Effector memory CD8-positive, alpha-beta T cell (primary cell): ENCODE measurements at places on chromosomes 2 and 18.

DNA sequence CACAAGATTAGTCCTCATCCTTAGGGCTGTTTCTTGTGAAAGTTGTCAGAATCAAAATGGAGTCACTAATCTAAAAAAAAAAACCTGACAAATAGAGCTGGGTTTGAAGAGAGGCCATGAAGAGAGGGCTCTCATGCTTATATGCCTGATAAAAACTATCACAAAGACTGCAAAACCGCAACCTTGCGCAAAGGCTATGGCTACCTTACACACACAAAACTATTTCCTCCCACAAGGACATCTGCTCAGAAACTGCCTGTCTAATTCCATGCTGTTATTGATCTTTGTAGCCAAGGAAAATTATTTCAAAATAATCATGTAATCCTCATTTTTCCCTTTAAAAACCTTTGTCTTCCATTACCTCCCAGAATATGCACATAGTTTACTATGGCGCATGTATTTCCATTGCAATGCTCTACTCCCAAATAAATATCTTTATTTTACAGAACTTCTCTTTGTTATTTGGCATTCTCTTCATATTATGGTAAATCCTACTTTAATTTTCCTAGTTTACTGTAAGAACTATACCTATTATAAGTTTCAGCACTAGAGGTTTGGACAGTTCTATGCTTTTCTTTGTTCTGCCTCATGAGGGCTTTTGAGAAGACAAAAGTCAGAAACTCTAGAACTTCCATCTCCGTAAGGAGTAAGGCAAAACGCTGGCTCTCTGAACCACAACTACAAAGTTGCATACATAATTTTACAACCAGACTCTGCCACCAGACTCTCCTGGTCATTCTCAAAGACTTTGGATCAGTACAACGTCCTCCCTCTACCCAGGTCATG is 9.6 kb upstream of the DPYSL5 start:
- no peak overlapping the region for H3K27ac ChIP-seq
- no peaks in the 10 kb centered on the region for H3K36me3 ChIP-seq
- DNase-seq, result no peak
- no peak overlapping the region for H3K4me3 ChIP-seq
- peaks cover 49% of the 10 kb centered on the region for H3K27me3 ChIP-seq

DNA sequence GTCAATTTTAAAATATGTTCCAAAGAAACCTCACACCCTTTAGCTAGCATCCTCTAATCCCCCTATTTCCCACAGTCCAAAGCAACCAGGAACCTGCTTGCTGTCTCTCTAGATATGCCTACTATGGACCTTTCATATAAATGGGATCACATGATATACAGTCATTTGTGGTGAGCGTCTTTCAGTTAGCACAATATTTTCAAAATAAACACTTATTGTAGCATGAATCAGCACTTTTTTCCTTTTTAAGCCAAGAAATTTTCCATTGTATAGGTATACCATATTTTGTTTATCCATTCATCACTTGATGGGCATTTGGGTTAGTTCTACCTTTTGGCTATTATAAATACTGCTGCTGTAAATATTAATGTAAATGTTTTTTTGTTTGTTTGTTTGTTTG is 223.0 kb upstream of the DOK6 start:
- DNase-seq, result no peak
- no peaks in the 10 kb centered on the region for H3K36me3 ChIP-seq
- no peaks in the 10 kb centered on the region for H3K4me1 ChIP-seq
- H3K27me3 ChIP-seq, result no peaks in the 10 kb centered on the region
- no peak overlapping the region for H3K4me3 ChIP-seq
- no peak overlapping the region for H3K27ac ChIP-seq

GRCh38 chr2:185338104-185338503 is 400.5 kb upstream of the FSIP2 start:
- H3K27me3 ChIP-seq, result no peaks in the 10 kb centered on the region
- no peaks in the 10 kb centered on the region for H3K4me1 ChIP-seq
- DNase-seq, result no peak
- H3K4me3 ChIP-seq, result no peak overlapping the region

GRCh38 chr2:113080134-113080533 is 12.4 kb downstream of the IL1F10 start:
- H3K36me3 ChIP-seq, result no peaks in the 10 kb centered on the region
- no peak overlapping the region for H3K27ac ChIP-seq
- peaks cover 59% of the 10 kb centered on the region for H3K27me3 ChIP-seq
- H3K4me1 ChIP-seq, result peaks cover 2% of the 10 kb centered on the region

DNA sequence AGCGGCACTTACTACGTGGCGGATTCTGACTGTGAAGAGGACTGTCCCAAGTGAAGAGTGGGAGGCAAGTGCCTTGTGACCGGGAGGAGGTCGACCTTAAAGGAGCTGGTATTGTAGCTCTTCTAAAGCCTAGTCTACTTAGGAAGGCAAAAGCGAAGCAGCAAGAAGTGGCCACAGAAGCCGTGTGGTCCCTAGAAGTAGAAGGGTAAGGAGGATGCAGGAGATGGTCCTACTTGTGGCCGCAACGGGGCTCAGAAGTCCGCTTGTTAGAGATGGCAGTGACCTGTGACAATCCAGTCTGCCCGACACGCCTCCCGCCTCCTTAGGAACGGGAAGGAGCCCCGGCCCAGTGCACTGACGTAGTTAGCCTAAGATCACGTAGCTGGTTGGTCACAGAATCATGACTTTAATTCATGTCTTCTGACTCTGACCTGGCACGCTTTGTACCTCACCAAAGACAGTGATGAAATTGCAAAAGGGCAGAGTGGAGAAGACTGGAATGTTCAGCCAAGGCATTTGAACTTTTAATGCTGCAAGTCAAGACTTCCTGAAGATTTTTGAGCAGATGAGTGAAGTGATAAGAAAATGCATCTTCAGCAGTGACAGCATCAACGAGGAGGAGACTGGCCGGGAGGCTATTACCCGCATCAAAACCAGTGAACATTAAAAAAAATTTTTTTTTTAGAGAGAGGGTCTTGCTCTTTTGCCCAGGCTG is 749 bp upstream of the EIF2AK3 start:
- no peaks in the 10 kb centered on the region for H3K27me3 ChIP-seq
- no peak for DNase-seq
- peaks cover 3% of the 10 kb centered on the region for H3K36me3 ChIP-seq
- no peak overlapping the region for H3K4me3 ChIP-seq
- H3K27ac ChIP-seq, result no peak overlapping the region
- peaks cover 3% of the 10 kb centered on the region for H3K4me1 ChIP-seq

- no peak overlapping the region for H3K4me3 ChIP-seq
- DNase-seq, result no peak
- peaks cover 3% of the 10 kb centered on the region for H3K36me3 ChIP-seq
- no peaks in the 10 kb centered on the region for H3K27me3 ChIP-seq
- no peak overlapping the region for H3K27ac ChIP-seq
Observed at GRCh38 chr2:28137221-28137620, 246.7 kb downstream of the BABAM2 start.

GRCh38 chr18:21769206-21769605 is 28.6 kb downstream of the MIB1 start:
- peaks cover 3% of the 10 kb centered on the region for H3K4me1 ChIP-seq
- H3K36me3 ChIP-seq, result peaks cover 38% of the 10 kb centered on the region
- H3K27me3 ChIP-seq, result no peaks in the 10 kb centered on the region
- H3K4me3 ChIP-seq, result no peak overlapping the region
- no peak for DNase-seq

DNA sequence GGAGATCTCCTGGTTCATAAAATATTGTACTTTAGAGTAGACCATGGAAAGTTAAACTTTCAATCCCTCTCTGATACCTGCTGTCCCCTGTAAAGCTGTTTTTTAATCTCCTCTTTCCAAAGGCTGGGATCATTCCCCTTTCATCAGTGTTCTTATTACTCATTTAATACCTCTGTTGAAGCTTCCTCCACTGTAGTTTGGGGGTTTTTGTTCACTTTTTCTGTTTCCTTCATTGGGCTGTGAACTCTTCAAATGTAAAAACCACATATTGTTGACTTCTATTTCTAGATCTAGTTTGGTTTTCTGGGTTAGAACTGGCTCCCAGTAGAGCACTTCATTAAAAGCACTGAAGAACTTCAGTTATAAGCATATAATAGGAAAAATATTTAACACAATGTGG is 598.1 kb downstream of the RNF144A start:
- H3K4me3 ChIP-seq, result peak overlapping the region; percentile 7
- peaks cover 10% of the 10 kb centered on the region for H3K4me1 ChIP-seq
- H3K27ac ChIP-seq, result no peak overlapping the region
- no peak for DNase-seq

- H3K4me3 ChIP-seq, result no peak overlapping the region
- peaks cover 5% of the 10 kb centered on the region for H3K36me3 ChIP-seq
- no peaks in the 10 kb centered on the region for H3K27me3 ChIP-seq
- no peak for DNase-seq
Observed at GRCh38 chr2:168053676-168054075, 193.7 kb downstream of the STK39 start.

GRCh38 chr18:74444104-74444503 is 13.0 kb downstream of the DIPK1C start:
- H3K27me3 ChIP-seq, result peaks cover 55% of the 10 kb centered on the region
- no peaks in the 10 kb centered on the region for H3K4me1 ChIP-seq
- no peak for DNase-seq
- no peak overlapping the region for H3K4me3 ChIP-seq

GRCh38 chr2:26412091-26412673 is 10.5 kb downstream of the DRC1 start:
- no peaks in the 10 kb centered on the region for H3K36me3 ChIP-seq
- no peaks in the 10 kb centered on the region for H3K4me1 ChIP-seq
- DNase-seq, result no peak
- no peak overlapping the region for H3K27ac ChIP-seq
- peaks cover 18% of the 10 kb centered on the region for H3K27me3 ChIP-seq
- peak overlapping the region; percentile 69 for H3K4me3 ChIP-seq

DNA sequence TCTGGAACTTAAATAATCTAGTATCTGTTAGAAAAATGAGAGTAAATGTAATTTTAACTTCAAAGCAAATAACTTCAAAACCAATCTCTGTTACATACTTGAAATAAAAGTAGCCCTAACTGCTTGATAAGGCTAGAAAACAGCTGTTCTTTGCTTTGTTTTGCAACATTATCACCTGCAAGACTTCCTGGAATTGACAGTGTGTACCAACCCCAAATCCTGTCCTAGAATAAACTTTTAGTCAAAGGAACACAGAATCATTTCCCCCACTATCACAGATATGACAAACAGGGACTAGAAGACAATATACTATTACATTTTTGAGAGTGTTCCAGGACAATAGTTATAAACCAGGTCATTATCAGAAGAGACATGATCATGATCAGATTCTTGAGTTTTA is 105.3 kb upstream of the PGAP1 start:
- peaks cover 31% of the 10 kb centered on the region for H3K4me1 ChIP-seq
- peak overlapping the region; percentile 9 for H3K27ac ChIP-seq
- no peak overlapping the region for H3K4me3 ChIP-seq
- DNase-seq, result no peak
- no peaks in the 10 kb centered on the region for H3K27me3 ChIP-seq
